Activated T-helper 17 cell treated with anti-CD3 and anti-CD28 coated beads, Interleukin-2, amount 50 U/mL, for 72 hours (primary cell): ENCODE measurements at places on chromosomes 13 and 19. TPM values are rescaled to one million over a fixed set of nuclear protein-coding genes. Genes with fewer than 3 reads are reported as not detected.
A peak's percentile ranks its signal among the peaks of the same experiment; 100 is the strongest.

DNA sequence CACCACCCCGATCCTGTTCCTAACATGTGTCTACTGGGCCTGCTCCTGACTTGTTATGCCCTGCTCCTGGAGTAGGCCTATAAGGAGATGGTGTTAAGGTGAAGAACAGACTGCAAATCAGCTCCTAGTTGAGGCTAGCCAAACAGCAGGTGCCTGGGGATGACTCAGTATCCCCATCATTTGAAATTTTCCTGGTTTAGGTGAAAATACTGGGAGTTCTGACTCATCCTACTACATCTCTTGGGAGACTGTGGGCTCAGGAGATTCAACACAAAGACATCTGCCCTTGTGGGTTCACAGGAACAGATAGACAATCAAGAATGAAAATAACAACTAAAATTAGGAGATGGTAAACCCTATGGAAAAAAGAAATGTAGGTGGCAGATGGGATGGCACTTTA, 41.2 kb downstream of the BRD4 start:
- peak; percentile 10 for ATAC-seq

GRCh38 chr13:76383676-76384461, 502.3 kb downstream of the KCTD12 start:
- ATAC-seq: no peak

DNA sequence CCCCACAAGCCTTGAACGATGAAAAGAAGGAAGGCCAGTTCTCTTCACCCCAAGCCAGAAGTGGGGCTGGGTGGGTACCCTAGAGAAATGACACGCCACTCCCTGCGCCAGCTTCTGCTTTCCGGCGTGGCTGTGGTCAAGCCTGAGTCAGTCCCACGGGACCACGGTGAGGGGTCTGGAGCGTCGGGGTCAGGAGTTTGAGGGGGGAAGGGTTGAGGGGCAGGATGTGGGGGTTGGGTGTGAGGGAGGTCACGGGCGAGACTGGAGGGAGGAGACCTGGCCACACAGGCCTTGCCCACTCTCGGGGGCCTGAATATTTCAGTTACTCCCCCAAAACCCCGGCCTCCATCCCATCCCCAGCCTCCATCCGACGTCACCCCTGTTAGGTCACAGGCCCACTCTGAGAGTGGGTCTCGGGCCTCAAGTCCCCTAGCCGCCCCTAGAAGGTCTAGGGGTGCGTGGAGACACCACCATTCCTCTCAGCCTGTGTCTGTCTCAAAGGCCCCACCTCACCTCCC, 500 bp upstream of the IFI30 start:
- no peak for ATAC-seq

- no peak for ATAC-seq
These were observed 53.1 kb downstream of the FGF9 start for GRCh38 chr13:21723807-21724505.

PSG2 gene
- 0.15 TPM for total RNA-seq

DNA sequence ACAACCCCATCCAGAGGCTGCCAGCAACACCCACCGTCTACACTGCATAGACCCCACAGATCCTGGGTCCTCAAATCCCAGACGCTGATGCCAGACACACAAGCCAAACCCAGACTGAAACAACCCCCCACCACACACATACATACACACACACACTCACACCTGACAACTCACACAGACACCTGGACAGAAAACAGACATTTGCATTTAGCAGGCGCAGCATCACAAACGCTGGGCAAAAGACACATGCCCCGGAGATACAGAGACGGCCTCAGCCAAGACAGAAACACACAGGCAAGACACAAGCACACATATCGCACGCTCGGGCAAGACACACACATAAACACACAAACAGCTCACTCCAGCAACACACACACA, 1.3 kb downstream of the BBC3 start:
- no peak for ATAC-seq

C19orf38 gene
- total RNA-seq: 1.7 TPM

DNA sequence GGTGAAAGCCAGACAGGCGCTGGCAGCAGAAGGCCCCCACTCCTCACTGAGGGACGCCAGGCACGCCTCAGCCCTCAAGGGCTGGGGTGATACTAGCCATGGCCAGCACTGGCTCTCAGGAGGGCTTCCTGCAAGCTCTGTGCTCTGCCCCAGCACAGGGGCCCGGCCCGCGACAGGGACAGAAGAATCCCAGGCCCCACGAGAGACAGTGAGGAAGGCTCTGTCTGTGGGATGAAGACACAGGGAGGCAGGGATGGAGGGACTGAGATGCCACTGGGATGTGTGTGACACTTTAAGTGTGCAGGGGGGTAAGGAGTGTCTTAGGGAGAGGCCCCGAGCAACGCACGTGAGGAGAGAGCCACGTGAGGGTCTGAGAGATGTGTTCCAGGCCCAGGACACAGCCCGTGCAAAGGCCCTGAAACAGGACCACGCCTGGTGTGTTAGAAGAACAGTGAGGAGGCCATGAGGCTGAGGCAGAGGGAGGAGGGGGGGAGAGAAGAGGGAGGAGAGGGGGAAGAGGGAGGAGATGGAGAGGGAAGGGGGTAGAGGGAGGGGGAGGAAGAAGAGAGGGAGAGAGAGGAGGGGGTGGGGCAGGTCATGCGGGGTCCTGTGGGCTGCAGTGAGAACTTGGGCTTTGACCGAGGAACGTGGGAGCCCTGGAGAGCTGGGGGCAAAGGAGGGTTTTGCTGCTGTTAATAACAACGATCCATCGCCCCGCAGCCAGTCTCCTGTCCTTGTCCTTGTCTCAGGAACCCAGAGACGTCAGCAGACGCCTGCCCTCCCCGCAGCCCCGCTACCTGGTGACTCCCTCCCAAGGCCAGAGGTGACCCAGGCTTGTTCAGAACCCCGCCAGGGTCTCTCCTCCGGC, 7.2 kb downstream of the RPL36 start:
- ATAC-seq: no peak

TBC1D4 gene
- 23.7 TPM for total RNA-seq

DNA sequence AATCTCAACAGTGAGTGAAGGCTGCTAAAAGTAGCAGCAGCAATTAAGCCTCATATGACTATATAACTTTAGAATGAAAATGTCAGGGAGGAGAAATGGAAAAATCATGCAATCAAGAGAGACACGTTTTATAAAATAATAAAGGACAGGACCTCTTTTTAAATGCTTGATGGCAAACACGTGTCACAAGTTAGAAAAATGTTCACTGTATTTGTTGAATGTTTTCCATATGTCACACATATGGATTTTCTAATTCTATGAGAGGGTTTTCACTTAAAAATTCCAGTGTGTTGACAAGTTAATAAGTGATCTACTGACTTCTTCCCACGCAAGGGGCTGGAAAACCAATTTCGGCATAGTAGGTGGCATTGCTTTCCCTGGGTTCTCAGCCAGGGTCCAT, 27.7 kb upstream of the KCTD12 start:
- ATAC-seq: no peak

DNA sequence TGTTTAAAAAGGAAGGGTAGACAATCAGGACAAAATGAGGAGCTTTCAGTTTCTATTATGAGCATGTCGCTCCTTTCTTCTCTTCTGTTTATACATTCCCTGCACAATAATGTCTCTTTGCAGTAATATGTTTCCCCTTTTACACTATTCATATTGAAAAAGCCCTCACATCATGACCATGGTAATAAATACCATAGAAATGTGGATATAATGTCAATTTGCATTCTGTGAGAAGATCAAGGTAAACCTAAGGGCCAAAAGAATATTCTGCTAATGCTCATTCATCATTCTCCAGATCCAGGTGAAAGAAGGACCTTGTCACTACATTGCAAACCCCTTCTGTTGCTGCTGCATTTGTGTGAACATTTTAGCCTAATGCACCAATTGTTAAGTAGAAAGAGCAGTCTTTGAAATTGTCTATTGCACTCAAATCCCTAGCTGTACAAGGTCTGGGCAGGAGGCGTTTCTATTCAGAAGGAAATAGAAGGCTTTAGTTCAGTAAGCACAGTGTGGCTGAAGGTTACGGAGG, 117.6 kb upstream of the SOX21 start:
- ATAC-seq: no peak

DNA sequence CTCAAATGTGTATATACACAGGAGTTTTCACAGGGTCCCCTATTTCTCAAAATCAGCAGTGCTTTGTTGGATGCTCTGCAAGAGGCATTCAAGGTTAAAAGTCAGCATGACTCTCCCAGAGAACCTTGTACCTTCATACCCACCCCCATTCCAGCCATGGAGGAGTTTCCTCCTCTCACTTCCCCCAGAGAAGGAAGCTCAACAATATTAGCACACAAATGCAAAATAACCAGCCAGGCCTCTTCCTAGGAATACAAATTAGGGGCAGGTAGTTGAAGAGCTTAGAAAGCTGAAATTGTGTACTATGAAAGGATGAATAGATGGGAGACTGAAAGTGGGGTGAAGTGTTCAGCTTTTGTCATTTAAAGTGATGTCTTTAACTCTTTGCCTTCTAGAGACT, 43.8 kb downstream of the SPRY2 start:
- ATAC-seq: no peak

HSD17B14 gene
- 1.6 TPM for total RNA-seq

CALR3 gene
- not detected for total RNA-seq

DNA sequence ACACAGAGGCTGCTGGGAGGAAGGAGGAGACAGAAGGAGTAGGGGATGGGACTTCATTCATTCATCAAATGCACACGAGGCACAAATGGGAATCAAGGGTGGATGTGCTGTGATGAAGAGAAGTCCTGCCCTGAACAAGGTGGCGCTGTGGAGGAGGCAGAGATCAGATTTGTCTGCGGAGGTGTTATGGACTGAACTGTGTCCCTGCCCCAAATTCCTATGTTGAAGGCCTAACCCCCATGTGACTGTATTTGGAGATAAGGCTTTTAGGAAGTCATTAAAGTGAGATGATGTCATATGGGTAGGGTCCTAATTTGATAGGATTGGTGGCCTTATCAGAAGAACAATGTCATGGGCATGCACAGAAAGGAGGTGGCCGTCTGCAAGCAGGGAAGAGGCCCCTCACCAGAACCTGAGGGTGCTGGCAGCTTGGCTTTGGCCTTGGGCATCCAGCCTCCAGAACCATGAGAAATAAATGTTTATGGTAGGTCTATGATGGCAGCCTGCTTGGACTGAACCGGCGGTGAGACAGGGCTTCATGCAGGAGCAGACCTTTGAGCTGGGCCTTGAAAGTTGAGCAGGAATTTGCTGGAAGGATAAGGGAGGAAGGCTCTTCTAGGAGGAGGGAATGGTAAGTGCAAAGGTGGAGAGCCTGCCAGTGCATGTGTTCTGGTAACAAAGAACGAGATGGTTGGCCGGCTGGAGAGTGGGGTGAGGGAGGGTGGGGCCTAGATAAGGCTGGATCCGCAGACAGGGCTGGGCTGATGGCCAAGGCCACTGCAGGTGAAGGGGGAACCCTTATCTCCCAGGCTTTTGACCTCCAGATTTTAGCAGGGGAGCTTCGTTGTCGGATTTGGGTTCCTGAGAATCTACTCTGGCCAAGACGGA, 2.7 kb upstream of the CEBPA start:
- no peak for ATAC-seq

GRCh38 chr13:24860770-24861169, 96.8 kb downstream of the RNF17 start:
- no peak for ATAC-seq

- no peak for ATAC-seq
These were observed 592.0 kb upstream of the KLF12 start for GRCh38 chr13:74726206-74726605.

NLRP4 gene
- not detected for total RNA-seq
